ENCODE measurements at places on chromosomes 1 and 21.
A peak's percentile ranks its signal among the peaks of the same experiment; 100 is the strongest.

DNA sequence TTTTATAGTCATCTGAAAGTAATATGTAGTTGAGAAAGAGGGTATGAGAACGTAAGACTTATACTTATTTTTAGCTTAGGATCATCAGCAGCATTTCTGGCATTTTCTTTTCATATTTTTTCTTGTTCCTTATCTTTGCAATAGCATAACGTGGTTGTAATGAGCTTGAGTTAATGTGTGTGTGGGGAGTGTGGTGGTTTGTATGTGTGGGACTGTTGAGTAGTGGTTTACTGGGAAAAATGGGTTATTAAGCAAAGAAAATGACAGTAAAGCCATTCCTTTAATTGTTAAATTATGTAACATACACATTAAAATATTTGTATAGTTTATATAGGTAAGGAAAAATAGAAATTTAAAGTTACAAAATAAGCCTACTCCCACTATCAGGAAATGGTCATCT is 15.2 kb downstream of the PIP5K1A start:
- no peak for DNase-seq

- DNase-seq, result no peak
These were observed 703 bp downstream of the PUM1 start for GRCh38 chr1:31064718-31065309.

DNA sequence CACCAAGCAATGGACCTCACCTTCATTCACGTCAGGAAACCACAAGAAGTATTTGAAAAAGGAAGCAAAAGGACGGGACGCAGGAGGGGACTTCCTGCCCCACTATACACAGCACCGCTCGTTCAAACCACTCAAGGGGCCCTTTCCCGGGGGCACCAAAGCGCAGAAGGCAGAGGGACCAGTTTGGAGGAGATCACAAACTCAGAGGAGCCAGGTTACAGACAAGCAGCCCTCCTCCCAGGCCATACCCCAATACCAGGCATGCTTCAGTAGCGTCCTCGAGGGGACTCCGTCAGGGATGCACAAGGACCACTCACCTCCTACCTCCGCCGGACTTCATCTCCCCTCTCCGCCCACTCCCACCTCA is 685 bp downstream of the CRTC2 start:
- DNase-seq, result no peak

DNA sequence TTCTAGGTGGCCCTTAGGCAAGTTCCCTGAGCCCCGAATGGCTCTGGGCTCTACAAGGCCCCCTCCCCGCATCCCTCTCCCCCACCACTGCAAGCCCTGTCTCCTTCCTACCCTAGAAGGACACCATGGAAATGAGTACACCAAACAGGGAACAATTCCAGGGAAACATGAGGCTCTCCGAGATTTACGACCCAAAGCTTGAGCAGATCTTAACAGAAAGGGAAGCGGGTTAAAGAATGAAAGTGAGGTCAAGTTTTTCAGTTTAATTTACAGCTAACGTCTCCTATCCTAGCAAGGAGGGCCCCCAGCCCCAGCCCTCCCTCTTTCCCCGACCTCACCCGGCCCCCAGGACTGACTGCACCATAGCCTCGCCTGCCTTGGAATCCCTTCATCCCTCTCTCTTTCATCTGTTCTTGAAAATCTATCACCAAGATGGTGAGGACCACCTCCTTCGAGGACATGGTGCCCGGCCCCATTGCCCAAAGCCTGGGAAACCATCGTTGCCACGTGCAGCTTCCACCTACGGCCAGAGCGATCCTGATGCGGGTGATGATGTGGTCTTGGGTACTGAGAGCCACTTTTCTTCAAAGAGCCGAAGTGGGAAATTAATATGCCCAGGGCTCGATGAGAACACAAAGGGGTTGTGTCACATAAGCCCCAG is 30.5 kb downstream of the SIM2 start:
- no peak for DNase-seq

DNA sequence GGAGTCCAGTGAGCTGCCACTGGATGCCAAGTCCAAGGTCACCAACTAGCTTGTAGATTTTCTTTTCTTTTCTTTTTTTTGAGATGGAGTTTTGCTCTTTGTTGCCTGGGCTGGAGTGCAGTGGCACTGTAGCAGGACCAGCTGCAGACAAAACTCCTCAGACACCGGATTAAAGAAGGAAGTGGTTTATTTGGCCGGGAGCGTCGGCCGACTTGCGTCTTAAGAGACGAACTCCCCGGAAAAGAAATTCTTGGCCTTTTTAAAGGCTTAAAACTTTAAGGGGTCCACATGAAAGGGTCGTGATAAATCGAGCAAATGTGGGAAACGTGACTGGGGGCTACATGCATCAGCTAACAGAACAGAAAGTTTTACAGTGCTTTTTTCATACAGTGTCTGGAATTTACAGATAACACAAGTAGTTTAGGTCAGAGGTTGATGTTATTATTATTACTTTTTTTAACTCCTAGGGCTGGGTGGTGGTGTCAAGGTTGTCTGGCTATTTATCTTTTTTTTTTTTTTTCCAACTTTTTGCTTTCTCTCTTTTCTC is 36.4 kb upstream of the CFAP126 start:
- DNase-seq, result no peak

DNA sequence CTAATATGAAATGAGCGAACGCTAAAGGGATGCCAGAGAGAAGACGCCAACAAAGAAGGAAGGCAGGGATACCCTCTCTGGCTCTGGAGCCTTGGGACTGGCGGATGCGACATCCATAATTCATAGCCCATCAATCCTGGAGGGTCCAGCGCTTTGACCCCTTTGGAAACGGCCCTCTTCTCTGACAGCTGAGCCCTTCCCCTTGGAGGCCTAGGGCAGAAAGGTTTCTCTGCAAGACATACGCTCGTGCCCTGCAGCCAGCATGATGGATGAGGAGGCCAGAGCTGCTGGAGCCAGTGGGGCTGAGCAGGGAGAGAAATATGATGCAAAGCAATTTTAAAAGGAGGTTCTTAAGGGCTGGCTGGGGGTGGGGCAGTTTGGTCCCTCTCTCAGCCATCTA is 22.2 kb downstream of the OPTC start:
- no peak for DNase-seq

GRCh38 chr1:208803011-208803811 is 559.0 kb upstream of the PLXNA2 start:
- peak; percentile 59 for DNase-seq

DNA sequence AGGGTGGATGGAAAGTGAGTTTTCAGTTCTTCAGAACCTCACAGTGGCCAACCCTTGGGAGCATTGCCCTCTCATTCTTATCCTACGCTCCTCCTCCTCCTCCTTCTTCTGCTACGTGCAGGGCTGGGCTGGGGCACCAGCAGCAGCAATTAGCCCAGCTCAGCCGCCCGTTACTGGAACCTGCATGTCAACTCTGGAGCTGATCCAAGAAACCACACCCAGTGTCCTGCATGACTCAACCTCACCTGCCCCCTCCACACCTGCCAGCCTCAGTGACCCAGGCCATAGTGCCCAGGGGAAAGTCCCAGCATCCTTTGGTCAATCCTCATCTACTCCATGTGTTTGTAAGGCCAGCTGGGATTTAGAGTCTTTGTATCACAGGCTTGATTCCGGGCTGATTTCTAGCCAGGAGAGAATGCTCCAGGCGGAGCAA is 12.6 kb downstream of the ELF3 start:
- no peak for DNase-seq

DNA sequence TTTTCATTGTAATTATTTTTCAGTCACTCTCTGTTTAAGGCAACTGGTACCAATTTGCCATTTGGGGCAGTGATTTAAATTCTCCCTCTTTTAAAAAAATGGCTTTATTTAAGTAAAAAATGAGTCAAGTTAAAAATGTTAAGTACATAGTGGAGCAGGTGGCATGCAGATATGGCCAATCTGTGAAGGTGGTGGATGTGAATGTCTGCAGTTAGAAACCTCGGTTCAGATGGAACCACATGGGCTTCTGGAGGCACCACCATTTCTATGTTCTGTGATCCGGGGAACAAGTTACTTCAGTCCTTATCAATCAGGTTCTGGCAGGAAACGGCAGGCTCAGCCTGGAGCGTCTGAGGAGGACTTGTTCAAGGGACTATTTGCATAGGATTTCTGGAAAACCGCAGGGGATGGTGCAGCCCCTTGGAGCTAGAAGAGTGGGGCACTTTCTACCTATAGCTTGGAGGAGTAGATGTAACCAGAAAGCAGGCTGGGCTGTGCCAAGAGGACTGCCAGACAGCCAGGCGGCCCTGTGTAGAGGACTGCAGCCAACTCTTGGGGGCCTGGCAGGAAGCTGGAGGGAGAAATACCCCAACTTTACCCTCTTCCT is 12.3 kb downstream of the IGSF21 start:
- no peak for DNase-seq

- DNase-seq, result no peak
These were observed 17.6 kb downstream of the RABIF start for GRCh38 chr1:202871367-202871766.

DNA sequence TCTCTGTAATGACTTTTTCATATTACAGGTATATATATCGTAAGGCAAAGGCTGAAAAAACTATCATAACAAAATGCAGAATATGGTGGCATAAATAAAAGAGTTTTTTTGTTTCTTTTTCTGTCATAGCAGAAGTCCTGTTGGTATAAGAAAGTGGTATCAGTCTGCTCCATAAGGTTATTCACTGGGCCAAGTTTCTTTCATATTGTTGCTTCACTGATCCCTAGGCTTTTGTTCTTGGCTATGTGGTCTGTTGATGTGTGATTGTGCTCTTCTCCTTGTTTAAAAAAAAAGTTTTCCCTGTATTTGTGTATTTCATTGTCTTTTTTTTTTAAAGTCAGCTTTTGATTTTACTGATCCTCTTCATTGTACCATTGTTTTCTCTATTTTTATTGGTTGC is 26.0 kb downstream of the PTBP2 start:
- no peak for DNase-seq

DNA sequence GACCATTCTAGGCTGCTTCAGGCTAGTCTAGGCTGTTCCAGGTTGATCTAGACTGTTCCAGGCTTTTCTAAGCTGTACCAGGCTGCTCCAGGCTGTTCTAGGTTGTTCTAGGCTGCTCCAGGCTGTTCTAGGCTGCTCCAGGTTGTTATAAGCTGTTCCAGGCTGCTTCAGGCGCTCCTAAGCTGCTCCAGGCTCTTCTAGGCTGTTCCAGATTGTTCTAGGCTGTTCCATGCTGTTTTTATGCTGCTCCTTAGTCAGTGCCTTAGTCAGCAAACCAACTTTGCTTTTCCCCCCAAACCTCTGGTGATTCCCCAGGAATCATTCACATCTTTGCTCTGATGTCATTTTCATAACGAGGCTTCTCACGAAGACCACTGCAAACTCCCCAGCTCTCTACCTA is 171.4 kb upstream of the GALNT2 start:
- no peak for DNase-seq

- DNase-seq, result no peak
These were observed 118.9 kb upstream of the COL6A1 start for GRCh38 chr21:45862543-45863207.

- DNase-seq, result no peak
These were observed 396.3 kb downstream of the SETD4 start for GRCh38 chr21:35663856-35664606.

GRCh38 chr1:30742300-30742962 is 15.1 kb downstream of the LAPTM5 start:
- no peak for DNase-seq

DNA sequence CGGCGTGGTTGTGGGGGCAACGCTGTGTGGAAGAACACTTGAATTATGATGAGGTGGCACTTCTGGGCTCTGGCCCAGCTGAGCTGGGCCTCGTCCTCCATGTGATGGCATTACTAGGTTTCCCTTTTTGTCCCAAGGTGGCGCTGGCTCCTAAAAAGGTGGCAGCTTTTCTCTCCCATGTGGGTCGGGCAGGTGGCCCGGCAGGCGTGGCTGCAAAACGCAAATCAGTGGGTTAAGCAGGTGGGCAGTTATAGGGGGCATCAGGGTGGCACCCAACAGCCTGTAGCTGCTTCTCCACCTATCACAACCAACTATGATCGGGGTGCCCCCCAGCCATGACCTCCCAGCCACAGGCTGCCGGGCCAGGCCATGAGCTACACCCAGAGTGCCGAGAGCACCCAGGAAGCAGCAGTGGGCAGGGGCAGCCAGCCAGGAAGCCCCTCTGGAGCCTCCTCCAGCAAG is 59.6 kb downstream of the KCNAB2 start:
- DNase-seq, result no peak

DNA sequence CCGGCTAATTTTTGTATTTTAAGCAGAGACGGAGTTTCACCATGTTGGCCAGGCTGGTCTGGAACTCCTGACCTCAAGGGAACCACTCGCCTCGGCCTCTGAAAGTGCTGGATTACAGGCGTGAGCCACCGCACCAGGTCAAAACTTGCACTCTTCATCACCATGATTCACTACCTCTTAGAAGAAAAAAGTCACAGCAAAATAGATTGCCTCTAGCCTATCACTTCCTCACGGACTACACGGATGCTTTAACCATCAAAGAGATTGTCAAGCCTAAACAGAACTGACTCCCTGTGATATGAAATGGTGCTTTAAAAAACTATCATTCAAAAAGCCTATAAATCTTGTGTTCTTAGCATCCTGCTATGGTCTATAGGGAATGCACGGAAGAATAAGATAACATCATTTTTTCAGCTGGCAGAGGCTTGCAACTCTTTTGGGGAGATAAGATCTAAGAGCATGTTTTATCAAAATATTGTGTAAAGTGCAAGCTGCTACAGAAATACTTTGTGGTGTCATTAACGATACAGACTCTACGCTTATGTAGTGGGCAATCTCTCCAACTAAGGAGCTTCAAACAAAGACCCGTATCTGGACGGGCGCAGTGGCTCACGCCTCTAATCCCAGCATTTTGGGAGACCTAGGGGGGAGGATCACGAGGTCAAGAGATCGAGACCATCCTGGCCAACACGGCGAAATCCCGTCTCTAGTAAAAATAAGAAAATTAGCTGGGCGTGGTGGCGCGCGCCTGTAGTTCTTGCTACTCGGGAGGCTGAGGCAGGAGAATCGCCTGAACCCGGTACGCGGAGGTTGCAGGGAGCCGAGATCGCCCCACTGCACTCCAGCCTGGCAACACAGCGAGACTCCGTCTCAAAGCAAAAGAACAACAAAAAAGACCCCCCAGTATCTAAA is 966 bp downstream of the TFB2M start:
- DNase-seq, result no peak

DNA sequence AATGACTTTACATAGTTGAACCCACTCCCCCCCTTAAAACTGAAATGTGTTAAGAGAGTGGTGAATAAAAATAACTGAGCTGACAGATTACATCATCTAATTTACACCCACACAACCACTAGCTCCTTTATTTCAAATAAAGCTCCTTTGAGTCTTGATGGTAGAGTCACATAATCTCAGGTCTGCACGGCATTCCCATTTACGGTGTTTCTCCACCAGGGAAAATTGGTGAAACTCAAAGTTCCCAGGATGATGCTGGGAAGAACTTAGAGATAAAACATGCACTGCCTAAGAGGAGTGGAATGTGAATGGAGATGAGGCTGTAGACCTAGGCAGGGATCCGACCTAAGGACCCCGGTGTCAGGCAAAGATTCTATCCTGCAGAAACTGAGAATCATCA is 727.8 kb upstream of the ADAMTS5 start:
- DNase-seq, result no peak

- no peak for DNase-seq
These were observed 155.9 kb downstream of the SLC30A10 start for GRCh38 chr1:219772265-219773036.
